Inflammatory macrophage (primary cell): ENCODE measurements at places on chromosomes 6 and 20.

DNA sequence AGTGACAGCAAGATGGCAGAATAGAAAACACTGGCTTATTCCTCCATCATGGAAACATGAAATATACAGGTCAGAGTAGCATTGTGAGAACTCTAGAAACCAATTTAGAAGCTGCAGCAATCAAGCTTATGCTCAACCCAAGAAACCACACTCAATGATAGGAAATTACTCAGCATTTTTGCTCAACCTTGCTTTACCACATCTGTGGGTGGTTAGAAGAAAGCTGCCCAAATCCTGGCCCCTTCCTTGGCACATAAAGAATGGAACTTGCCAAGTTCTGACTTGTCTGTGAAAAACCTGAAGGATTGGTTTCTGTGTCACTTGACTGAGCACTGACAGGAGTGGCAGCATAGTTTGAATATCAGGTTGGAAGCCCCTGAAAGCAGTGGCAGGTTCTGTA is 108.0 kb upstream of the MOCS1 start:
- DNase-seq: no peak

DNA sequence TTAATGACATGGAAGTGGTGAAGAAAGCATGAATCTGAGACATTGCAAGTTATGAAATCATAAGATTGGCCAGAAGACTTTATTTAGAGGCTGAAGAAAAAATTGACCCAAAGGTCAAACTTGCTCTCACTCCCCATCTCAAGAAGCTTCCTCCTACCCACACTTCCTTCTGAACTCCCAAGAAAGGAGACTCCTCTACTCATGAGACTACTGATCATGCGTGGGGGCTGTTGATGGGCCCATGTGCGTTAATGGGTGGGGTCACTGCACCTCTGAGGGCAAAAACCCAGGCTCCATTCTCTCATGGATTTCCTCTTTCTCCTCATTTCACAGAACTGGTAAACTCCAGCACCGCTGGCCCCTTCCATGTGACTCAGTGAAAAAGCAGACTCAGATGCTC is 470.6 kb upstream of the ARID1B start:
- peak; percentile 87 for DNase-seq

DNA sequence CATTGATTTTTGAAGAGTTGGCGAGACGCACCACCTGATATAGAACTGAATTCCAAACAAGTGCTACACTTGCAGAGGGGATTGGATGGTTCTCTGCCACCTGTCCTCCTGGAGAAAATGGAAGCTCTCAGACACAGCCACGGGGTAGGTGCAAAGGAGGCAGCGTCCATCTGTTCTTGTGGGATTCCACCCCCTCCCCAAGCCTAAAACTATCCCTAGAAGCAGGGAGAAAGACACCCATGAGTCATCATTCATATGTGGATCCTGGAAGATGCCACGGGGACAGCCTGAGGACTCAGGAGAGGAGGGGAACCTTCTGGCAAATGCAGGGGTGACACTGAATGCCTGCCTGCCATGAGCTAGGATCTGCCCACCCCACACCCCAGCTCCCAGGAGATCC is 171.3 kb upstream of the CST7 start:
- no peak for DNase-seq

DNA sequence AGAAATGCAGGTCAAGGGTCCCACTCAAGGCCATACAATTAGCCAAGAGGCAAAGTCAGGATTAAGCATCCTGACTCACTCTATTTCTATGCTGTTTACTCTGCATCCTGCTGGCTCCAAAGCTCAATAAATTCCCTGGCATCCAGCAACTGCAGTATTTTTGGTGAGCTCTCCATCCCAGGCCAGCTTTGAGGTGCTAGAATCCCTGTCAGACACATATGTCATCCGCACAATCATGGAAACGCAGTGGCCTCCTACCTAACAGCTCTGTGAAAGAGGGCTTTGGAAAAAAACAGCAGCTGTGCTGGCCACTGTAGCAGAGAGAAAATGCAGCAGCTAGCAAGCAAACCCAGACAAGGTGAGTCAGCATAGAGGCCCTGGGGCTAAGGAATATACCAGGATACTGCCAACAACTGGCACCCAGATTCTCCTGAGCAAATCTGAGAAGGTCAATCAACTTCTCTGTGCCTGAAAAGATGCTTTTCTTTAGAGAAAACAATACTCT is 58.4 kb downstream of the ANKEF1 start:
- DNase-seq: no peak

DNA sequence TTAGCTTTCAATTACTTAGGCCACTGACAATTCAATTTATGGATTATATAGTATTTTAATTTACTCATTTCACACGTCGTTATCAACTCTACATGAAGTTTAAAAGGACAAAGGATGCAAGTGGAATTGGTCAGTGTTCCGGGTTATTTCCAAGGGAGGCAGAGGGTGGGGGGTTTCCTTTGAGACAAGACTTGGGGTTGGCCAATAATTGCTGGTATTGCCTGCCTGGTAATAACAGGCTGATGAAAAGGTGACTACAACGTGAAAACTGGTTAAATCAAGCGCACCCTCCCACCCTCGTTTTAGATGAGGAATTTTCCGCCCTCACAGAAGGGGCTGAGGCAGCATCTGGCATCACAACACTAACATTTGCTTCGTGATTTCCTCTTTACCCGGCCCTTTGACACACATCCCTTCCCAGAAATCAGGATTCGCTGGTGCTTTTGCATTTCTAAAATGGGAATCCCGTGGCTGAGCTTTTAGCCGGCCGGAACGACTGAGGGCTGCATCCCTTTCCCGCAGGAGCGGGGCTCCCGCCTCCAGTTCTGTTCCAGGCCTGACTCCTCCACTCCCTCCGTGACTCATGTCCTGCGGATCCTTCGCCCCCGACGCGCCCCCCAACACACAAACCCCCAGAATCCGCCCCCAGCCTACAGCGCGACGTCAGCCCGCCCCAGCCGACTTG is 999 bp upstream of the PIM1 start:
- peak; percentile 86 for DNase-seq
